NCI-H2081 (cell line): ENCODE measurements at places on chromosomes 2 and 18.
A peak's percentile ranks its signal among the peaks of the same experiment; 100 is the strongest.

- peak; percentile 85 for DNase-seq
Observed at GRCh38 chr2:125280265-125280664, 1255.2 kb downstream of the CNTNAP5 start.

DNA sequence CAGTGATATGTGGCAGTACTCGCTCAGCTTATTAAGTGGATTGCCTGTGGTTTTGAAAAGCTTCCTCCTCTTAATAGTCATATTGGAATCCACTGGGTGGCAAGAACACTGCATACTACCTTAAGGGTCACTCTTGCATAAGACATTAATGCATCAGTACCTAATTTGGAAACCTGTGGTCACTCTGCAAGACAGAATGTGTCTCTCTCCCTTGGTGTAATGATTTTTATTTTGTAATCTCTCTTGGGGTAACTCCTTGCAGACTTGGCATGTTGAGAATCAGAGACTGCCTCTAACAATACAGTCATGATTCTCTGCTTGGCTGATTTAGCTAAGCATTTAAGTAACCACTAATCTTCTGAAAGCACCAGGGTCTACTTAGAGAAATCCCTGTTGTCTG, 33.0 kb upstream of the IER3IP1 start:
- no peak for DNase-seq

DNA sequence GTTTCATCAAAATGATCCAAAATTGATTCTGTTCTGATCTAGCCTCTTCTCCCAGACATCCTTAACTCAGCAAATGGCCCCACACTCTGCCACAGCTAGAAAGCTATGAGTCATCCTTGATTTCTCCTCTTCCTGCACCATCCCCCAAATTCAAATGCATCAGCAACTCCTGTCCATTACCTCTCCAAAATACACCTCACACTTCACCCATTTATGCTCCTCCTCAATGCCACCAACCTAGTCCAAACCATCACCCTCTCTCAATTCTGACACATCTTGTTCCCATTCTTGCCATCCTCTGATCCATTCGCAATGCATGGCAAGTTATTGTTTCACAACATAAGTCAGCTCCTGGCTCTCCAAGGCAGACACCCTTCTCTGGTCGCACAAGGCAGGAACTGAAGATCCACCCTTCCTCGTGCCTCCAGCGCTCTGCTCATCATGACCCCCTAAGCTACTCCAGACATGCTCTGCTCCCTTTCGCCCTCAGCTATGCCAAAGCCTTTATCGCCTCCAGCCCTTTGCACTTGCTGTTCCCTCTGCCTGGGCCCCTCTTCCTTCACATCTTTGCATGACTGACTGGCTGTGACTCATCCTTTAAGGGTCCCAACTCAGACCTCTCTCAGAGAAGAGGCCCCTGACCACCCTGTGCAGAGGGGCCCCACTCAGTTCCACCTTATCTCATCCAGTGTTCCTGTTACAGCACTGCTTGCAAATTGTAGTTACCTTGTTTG, 83.6 kb downstream of the MREG start:
- DNase-seq: no peak

GRCh38 chr18:46725310-46725709, 31.5 kb downstream of the ST8SIA5 start:
- no peak for DNase-seq

GRCh38 chr2:216160786-216161185, 51.6 kb downstream of the XRCC5 start:
- no peak for DNase-seq

DNA sequence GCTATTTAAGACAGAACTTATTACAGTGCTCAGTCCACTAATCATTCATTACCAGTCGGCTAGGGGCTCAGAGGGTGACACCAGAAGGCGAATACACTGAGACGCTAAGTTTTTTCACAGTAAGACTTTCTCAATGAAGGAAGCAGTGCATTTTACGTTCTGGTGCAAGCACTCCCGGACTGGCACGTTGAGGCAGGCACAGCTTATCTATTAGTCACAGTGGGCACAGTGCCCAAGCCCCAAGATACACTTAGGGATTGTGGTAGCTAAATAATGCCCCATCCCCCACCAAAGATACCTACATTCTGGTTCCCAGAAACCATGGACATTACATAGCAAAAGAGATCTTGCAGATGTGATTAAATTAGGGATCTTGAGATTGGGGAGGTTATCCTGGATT, 32.6 kb upstream of the BCL11A start:
- DNase-seq: no peak

DNA sequence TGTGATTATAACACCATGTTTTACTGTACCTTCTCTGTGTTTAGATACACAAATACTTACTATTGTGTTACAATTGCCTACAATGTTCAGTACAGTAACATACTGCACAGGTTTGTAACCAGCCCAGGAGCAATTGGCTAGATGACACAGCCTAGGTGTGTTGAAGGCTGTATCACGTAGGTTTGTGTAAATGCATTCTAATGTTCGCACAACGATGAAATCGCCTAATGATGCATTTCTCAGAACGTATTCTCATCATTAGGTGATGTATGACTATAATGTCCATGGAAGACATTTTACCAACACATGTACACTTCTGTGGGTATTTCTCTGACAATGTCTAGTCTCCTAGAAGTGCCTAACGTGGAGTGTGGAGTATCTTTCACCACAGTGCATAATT, 165.9 kb upstream of the KLF7 start:
- DNase-seq: no peak

DNA sequence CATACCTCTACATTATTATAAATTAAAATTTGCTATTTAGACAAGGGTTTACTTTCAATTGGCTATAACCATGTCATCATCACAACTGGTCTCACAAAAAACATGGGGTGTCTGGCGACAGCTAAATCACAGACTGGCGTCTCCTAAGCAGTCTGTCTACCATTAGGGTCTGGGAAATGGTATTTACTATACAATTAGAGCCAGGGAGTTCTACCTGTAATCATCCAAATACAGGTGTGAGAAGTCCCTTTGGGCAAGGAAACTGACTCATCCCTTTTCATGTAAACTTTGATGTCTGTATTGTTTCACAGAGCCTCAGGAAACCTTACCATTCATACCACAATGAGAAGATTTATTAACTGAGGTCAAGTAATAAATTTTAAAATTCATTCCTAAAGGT, 126.7 kb downstream of the OLA1 start:
- peak; percentile 98 for DNase-seq

GRCh38 chr2:42421157-42421485, 60.1 kb upstream of the COX7A2L start:
- DNase-seq: no peak

- no peak for DNase-seq
Observed at GRCh38 chr2:232398293-232399034, 8.2 kb upstream of the ALPG start.

DNA sequence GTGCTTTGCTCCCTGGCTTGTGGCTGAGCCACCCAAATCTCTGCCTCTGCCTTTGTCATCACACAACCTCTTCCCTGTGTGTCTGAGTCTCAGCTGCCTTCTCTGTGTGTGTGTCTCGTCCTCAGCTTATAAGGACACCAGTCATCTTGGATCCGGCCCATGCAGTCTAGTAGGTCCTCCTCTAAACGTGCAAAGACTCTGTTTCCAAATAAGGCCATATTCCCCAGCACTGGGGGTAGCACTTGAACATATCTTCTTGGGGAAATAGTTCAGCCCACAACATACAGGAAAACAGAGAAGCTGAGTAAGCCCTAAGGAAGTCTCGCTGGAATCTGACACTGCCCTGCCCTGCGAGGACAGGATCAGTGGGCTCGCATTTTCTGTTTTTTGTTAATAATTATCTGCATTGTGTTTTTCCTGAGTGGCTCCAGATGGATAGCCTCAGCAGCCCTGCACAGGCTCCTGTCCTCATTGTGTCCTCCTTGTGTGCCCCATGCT, 42.1 kb downstream of the MTCL1 start:
- DNase-seq: no peak

- DNase-seq: no peak
Observed at GRCh38 chr18:10412933-10413332, 41.5 kb upstream of the APCDD1 start.

DNA sequence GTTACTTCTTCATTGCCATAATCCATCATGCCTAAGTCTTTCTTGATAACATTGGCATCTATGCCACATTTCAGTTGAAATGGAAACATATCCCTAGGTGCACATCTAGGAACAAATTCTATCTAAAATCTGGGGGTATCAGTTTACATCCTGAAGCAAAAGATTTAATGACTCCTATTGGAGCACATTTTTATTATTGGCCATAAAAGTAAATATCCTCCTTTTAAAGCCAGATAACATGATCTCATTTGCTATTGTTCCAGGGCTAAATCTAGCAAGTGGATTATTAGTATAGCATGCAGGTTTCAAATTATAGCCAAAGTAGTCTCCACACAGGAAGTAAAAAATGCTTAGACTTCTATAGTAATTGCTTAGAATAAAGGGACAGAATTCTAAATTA, 193.2 kb downstream of the CDH2 start:
- DNase-seq: peak; percentile 3

DNA sequence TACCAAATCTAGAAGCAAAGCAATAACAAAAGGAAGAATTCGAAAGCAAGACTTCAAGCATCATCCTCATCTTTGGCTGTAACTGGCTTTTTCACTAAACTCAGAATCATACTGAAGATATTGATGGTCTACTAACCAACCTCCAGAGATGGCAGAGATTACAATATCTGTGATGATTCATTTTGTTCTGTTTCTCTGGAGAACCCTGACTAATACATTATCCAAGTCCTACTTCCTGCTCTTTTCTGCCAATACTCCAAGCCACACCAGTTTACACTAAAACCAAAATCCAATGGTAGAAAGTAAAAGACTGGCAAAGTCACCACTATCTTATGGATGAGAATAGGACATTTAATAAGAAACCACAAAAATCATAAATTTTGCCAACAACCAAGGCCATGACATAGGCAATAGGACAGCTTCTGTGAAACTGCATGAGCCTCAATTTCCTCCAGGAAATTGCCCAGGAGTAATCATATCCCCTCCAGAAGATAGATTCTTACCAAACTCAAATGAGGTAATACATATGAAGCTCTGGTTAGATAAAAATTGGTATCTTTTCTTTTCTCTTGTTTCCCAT, 159.8 kb downstream of the METTL4 start:
- no peak for DNase-seq

DNA sequence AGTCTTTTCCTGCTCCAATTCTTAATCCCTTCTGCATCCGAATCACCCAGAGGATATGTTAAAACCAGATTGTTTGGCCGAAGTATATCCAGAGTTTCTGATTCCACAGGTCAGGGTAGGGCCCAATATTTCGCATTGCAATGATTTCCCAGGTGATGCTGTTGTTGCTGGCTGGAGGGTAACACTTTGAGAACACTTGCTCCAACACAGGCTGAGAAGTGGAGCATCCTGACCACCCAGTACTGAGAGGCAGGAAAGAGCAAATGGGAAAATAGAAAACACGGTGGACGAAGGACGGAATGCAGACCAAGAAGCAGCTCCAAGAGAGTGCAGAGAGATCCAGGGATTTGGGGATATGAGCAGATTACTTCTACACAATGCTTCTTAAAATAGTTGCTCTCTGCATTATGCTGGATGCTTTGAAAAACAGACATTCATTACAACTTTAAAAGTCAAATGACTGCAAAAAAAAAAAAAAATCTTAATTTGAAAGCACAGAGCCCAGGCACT, 362.2 kb upstream of the SLC14A2 start:
- no peak for DNase-seq

DNA sequence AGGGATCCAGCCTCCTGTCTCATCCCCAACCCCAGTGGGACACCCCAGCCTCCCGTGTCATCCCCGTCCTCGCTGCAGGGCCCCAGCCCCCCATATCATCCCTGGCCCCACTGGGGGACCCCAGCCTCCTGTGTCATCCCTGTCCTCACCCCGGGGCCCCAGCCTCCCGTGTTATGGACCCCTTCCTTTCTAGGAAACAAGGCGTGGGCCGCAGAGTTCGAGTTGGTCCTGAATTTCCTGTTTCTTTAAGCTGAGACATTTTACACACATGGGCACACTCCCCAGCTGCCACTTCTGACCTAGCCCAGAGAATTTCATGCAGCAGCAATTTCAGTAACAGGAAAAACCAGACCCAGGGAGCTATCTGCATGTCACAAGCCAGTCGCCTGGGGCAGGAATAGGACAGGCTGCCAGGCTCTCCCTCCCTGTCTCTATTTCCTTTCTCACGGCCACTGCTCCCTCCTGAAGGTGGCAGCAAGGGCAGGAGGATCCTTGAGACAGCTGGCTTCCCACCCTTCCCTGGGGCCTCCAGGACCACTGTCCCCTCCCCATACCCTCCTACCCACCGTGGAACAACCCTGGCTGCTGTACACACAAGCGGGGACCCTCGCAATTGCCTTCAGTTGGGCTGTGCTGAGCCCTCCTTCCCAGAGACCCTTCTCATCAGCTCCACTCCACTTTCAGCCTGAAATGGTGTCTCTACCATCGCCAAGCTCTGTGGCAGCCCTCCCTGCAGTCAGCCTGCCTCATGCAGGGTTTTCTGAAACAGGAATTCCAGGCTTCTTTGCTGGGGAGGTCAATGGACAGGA, 141.9 kb upstream of the ID2 start:
- no peak for DNase-seq

DNA sequence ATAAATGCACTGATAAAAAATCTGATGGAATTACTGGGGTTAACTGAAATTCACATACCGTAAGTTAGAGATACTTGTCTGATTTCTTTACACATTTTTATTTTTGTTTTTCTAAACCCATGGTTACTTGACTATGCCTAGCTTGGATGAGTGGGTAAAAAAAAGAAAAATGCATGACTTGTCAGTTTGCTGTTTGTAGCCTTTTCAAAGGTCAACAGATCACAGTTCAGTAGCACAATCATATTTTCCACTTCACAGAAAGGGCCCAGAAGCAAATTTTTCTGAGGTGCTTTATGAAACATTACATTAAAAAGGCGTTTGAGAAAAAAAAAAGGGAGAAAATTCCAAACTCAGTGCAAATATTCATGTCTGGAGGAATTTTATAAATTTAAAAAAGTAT, 16.4 kb downstream of the SLC16A14 start:
- DNase-seq: no peak

GRCh38 chr2:232458661-232459418, 2.9 kb downstream of the ALPI start:
- DNase-seq: no peak

- DNase-seq: no peak
Observed at GRCh38 chr18:13268158-13269012, 49.8 kb downstream of the LDLRAD4 start.

DNA sequence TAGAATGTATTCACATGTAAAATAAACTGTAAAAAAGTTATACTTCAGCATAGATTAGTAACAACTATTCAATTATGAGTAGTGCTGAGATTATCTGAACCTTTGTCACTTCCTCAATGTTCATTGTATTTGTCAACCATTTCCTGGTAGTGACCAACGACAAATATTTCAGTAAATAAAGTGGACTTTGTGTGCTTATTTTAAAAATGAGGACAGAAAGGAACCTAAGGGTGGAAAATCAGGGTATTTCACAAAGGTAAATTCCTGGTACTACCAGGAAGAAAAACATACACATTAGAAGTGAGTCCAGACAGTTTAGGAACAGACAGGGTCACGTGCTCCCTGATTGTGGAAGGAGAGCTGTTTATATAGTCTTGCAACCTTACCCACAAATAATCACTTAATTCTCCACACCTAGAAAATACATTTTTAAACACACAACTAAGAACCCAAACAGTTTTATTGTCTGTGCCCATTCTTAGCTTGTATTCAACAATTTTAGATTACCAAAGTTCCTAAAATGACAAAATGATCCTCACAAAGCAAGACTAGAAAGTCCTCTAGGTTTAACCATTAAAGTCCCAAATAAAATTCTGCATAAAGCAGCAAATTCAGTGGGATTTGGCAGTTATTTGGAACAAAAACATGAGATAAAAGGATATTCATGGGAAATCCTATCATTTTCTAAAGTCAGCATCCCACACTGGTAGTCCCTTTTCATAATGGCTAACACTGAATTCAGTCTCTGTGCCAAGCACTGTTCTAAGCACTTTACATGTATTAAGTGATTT, 28.2 kb downstream of the PELI1 start:
- DNase-seq: no peak
